Activated CD4-positive, alpha-beta T cell treated with anti-CD3 and anti-CD28 coated beads for 36 hours (primary cell): ENCODE measurements at places on chromosomes 5 and 9. TPM values are rescaled to one million over a fixed set of nuclear protein-coding genes. Genes with fewer than 3 reads are reported as not detected.
A peak's percentile ranks its signal among the peaks of the same experiment; 100 is the strongest.

- no peak for DNase-seq
Measured at GRCh38 chr5:16505140-16505891, 39.7 kb upstream of the ZNF622 start.

DNA sequence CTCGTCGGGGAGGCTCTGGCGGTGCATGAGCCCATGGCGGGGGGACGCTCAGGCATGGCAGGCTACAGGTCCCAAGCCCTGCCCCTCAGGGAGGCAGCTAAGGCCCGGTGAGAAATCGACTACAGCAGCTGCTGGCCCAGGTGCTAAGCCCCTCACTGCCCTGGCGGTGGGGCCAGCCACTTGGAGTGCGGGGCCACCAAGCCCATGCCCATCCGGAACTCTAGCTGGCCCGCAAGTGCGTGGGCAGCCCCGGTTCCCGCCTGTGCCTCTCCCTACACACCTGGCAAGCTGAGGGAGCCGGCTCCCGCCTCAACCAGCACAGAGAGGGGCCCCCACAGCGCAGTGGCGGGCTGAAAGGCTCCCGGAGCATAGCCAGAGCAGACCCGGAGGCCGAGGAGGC is 1896.9 kb upstream of the CDH6 start:
- no peak for DNase-seq

GRCh38 chr5:14316471-14316870 is 173.3 kb downstream of the TRIO start:
- no peak for DNase-seq

DNA sequence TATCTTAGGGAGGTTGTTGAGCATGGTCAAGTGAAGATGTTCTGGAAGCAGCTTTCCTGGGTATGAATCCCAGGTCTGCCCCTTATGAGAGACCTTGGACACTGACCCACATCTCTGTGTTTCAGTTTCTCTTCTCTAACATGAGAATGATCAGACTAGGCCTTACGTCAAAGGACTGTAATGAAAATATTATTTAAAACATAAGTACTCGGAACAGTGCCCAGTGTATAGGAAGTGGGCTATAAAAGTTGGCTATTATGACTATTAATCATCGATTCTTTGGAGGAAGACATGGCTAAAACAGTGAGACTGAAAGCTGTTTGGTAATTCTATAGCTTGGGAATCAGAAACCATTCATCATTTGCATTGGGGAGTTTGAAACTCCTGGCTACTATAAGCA is 65.3 kb upstream of the MYO10 start:
- DNase-seq = no peak

DNA sequence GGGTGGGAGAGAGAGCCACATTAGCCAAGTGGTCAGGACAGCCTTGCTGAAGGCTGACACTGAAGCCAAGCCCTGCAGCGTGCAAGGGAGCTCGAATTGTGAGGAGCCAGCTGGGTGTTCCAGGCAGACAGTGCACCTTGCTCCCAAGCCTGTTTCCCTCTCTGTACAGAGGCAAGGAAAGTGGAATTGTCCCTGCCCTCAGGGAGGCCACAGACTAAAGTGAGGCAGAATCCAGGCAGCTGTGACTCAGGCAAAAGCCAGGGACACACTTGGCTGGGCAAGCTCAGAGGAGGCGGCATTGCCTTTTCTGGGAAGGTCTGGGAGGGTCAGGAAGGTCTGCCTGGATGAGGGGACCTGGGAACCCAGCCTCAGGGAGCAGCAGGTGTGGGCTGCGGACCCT is 50.2 kb upstream of the LMX1B start:
- DNase-seq = no peak

DNA sequence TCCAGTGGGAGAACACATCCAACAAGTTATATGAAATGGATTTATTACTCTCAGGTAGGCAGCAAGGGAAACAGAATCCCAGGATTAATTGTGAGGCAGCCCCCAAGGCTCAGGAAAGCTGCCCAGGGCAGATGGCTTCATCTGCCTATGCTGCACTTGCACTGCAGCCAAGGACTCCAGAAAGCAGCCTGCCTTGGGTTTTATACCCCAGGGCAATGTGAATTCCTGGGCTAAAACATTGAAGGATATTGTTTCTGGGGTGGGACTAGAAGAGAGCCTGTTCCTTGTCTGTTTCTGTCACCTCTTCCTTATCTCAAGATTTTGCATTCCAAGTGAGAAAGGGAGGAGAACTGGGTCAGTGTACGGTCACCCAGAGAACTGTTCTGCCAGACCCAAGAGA is 8.8 kb upstream of the CCL27 start:
- DNase-seq = no peak

DNA sequence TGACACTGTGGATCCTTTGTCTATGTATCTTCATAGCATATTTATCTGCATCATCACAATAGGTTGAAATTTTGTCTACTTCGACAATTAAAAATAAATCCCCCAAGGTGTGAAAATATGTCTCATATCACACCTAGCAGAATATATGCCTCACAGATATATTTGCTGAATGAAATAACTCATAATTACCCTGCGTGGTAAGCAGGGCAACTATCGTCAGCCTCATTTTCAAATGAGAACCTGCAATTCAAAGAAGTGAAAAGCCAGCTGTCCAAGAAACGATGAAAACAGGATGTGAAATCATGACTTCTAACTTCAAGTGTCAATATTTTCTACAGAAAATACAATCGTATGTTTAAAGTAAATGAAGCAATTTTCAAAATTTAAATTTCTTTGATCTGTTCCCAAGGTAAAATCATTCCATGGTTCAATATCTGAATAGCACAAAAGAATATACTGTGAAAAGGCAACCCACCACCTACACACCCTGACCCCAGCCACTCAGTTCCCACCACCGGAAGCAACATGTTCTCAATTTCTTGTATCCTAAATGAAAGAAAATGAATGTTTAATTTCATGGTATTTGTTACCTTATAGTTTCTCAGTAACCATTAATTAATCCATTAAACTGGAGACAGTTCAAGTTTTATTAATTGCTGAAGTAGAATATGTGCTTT is 57.1 kb downstream of the TBCA start:
- DNase-seq = no peak

DNA sequence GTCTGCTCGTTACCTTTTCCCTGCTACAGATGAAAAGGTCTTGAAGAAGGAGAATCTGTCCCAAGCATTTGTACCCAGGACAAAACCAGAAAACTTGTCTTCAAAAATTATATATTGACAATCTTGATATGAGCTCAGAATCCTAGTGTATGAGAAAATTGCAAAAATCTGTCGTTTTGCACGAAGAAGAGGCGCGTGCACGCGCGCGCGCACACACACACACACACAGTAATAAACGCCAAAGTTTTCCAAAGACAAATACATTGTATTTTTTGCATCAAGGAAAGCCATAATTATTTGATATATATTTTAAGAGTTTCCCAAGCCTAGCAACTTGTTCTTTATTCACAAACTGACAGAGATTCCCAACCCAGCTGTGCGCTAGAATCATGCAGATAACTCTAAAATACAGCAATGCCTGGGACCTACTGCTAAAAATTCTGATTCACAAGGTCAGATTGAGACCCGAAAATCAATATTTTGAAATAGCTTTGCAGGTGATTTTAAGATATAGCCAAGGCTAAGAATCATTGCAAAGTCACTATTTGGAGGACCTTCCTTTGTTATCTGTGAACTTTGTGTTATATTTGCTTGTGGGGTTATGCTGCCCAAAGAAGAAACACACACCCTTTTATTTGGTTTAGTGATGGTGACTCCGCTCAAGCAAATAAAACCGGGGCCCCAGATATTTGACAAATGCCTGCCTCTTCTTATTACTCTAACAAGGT is 1287.7 kb upstream of the CDH6 start:
- DNase-seq = no peak

DNA sequence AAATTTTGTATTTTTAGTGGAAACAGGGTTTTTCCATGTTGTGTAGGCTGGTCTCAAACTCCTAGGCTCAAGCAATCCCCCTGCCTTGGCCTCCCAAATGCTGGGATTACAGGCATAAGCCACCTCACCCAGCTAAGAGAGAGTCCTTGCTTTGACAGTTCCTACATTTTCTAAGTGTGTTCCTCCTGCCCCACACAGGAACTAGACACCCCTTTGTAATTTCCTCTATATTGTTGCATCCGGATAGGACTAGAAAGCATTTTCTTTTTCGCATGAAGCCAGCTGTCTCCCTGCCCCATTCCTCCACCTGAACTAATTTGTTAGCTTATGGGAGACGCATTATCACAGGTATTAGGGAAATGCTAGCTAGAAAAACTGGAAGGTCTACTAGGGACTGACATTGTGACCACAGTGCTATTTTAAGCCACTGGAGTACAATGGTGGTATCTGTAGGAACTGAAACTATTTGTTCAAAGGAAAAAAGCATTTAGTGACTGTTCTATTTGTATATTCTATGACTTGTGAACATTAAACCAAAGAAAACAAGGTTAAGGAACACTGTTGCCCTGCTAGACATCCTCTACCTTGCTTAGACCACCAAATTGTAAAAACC is 214.1 kb downstream of the SMARCA2 start:
- DNase-seq = no peak

DNA sequence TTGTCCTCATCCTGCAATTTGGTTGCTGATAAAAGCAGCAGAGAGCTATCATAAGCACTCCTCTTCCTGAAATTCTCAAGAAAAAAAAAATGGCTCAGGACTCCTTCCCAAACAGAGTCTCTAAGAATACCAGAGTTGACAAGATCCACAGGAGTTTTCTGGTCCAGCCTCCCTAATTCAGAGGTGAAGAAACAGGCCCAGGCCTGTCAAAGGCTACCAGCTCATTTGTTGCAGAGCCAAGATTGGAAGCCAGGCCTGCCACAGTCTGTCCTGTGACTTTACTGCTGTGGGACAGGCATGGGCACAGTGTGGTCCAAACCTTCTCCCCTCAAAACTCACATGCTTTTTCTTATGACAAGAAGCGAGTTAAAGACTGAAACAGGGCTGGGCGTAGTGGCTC is 41.5 kb downstream of the NIPSNAP3B start:
- DNase-seq = no peak

- peak; percentile 28 for DNase-seq
Measured at GRCh38 chr9:133058550-133059320, 3.0 kb upstream of the CEL start.

GRCh38 chr5:174737330-174737729 is 12.9 kb downstream of the MSX2 start:
- no peak for DNase-seq

GRCh38 chr5:122022966-122023365 is 55.1 kb downstream of the LOX start:
- DNase-seq = no peak

GRCh38 chr9:17134396-17135294 is at the start of gene CNTLN:
CNTLN (plus strand) TSS chr9:17135040; CDS start chr9:17135066, 26 bp downstream.
- DNase-seq = peak; percentile 71

GRCh38 chr5:113227798-113228197 is 207.0 kb downstream of the TSSK1B start:
- DNase-seq = no peak

DNA sequence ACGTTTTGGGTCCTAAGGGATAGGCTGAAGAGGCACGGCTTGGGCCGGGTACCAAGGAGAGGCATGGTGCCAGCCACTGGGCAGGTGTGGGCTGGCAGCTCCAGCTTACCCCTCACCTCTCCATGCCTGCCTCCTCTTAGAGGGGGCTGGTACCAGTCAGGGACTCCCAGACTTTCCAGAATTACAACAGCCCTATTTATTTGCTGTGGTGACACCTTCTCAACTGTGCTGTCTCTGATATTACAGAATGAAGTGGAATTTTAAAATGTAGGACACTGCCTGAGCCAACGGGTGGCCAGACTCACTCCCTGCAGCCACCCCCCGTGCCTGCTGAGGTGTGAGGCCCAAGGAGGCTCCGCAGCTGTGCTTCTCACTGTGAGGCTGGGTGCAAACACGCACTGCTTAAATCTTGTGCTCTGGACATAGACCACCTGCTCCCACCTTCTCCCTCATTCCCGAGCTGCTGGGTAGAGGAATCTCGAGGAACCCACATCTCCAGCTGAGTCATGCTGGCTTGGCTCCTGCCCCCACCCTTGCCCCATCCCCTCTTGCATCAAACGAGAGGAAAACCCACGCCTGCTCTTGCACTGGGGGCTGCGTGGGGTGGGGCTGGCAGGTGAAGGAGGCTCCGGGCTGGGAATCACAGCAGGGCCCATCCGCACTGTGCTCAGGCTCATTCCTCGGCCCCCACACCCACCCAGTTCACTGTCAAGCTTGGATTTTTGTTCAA is 47.9 kb downstream of the PRRT1B start:
- DNase-seq = no peak

GRCh38 chr9:106228861-106229260 is 534.5 kb downstream of the TMEM38B start:
- DNase-seq = no peak

DNA sequence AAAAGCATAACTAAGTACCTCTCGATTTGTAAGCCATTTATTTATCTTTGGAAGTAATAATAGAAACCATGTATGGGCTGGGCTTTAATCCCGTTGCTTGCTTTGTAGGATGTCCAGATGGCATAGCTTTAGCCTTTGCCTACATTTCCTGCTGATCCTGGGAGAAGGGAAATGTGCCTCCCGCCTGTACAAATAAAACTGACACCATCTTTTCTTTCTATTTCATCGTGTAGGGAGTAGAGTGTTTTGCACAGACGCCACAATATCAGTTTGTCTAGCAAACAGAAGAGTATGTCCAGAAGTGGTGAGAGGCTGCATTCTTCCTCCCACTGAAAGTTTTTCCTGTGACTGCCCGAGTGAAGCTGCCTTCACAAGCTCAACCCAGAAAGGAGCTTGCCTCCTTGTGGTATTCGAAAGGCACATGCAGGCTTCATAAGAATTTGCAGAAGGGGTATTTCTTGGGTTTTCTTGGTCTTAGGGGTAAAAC is 24.7 kb upstream of the TJP2 start:
- no peak for DNase-seq

- peak; percentile 85 for DNase-seq
Measured at GRCh38 chr9:136901516-136902258, 15.4 kb downstream of the TRAF2 start.

- no peak for DNase-seq
Measured at GRCh38 chr9:126838055-126838811, 22.2 kb upstream of the ZBTB34 start.

GRCh38 chr5:146426853-146427618 is 20.1 kb upstream of the TCERG1 start:
- no peak for DNase-seq

SPINK5 gene
- not detected for total RNA-seq

ARL14EPL gene
- not detected for total RNA-seq

SLC6A7 gene
- total RNA-seq = not detected

MTREX gene
- 98.2 TPM for total RNA-seq

OR1N1 gene
- total RNA-seq = not detected

ITGA2 gene
- total RNA-seq = 0.61 TPM

ISL1 gene
- not detected for total RNA-seq

PTGER4 gene
- total RNA-seq = 71.7 TPM

SLC34A3 gene
- not detected for total RNA-seq
